ENCODE measurements at places on chromosomes 4 and X.

- no peak for DNase-seq
Observed at GRCh38 chrX:76454456-76454927, 27.0 kb downstream of the MAGEE1 start.

DNA sequence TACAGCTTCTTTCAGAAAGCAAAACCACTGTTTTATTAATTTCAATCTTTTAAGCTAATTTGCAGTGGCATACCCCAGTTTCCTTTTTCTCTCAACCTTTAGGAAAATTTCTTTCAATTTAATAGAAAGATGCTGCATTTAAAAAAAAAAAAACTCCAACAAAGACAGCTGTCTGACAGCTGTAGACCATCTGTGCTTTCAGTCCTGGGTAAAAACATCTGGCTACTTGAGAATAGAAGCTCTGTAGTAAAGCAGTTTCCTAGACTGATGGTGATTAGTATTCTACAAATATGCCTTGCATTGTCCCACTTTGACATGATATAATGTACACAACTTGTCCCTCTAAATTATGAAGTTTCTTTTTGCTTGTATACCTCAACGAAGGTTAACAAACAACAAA is 197.8 kb downstream of the EDA start:
- DNase-seq, result no peak

- DNase-seq, result no peak
Observed at GRCh38 chr4:121411151-121411744, 30.4 kb upstream of the QRFPR start.

DNA sequence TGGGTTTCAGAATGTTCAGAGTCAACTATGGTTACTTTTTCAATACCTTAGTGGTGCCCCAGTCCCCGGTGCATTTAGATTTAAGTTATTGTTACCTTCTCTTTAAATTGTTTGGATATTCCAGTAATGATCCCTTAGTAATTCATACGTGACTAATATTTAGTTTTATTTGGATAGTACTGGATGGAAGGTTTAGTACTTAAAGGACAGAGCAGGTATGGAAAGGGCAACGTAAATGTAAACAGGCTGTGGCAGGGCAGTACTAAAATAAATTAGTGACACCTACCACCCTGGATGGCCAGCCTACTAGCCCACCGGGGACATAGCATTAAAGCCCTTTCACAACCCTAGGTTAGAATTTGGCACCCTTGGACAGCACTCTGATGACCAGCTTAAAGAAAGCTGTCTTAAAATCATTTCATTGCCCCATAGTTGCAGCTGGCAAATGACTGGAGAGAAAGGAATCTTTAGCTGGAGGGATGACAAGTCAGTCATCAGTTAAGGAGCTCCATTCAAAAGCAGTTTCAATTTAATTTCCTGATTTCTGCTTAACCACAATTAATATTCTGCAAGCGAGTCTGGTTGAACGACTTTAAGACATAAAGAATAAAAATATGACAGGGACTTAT is 16.4 kb downstream of the PLP1 start:
- DNase-seq, result no peak

DNA sequence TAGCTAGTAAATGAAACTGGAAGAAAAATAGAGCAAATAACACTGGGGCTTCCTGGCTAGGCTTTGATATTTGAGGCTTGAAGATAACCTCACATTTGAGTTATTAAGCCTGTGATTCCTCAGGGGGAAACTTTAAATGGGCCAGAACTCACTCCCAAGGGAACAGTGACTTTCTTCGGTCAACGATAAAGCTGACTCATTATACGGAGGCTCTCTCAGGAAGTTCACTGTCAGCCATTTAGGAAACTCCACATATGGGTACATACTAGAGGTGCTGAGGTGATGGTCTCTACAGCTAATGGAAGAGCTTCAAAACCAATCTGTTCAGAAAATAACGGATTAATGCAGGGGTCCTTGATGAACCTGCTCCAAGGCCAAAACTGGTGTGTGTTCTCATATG is 120.8 kb downstream of the SH2D1A start:
- no peak for DNase-seq

DNA sequence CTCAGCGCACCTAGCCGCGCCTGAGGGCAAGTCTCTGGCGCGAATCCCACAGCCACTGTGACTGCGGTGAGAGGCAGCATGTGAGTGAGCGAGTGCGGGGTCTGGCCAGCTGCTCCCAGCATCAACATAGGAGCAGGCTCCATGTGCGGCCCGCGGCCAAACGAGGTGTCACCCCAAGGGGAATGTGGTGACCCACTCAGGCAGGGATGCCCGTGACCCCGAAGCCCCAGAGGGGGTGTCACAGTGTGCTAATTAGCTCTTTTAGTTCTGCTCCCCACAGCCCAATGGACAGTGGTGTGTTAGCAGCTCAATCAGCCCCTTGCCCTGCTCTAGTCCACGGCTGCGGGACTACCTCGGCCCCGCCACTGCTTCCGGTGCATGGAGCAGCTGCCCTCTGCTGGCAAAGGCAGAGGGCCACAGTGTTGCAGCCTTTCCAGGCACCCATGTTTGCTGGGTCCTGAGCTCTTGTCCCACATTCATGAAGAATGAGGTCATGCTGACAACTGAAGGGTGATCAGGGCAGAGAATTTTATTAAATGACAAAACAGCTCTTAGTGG is 61.4 kb downstream of the AGA start:
- DNase-seq, result no peak

GRCh38 chr4:60461551-60461950 is 738.6 kb upstream of the ADGRL3 start:
- no peak for DNase-seq

DNA sequence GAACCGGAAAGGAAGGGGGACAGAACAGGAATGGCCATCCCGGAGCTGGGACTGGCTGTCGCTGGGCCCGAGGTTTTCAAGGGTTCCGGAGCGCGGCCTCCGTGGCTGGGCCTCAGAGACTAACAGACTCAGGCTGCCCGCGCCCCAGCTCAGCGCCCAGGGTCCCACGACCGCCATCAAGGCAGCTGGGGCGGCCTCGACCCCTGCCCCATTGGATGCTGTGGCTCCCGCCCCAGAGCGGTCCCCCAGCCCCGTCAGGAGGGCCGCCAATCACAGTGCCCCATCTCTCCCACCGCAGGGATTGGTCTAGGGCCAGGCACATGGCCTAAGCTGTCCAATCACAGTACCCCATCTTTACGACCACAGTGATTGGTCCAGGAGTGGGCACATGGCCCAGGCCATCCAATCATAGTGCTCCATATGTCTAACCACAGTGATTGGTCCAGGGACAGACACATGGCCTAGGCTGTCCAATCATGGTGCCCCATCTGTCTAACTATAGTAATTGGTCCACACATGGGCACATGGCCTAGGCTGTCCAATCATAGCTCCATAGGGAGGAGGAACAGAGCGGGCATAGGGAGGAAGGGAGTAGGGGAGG is 105.3 kb upstream of the NKX1-1 start:
- no peak for DNase-seq

- DNase-seq, result no peak
Observed at GRCh38 chr4:120452001-120452400, 385.4 kb upstream of the MAD2L1 start.

DNA sequence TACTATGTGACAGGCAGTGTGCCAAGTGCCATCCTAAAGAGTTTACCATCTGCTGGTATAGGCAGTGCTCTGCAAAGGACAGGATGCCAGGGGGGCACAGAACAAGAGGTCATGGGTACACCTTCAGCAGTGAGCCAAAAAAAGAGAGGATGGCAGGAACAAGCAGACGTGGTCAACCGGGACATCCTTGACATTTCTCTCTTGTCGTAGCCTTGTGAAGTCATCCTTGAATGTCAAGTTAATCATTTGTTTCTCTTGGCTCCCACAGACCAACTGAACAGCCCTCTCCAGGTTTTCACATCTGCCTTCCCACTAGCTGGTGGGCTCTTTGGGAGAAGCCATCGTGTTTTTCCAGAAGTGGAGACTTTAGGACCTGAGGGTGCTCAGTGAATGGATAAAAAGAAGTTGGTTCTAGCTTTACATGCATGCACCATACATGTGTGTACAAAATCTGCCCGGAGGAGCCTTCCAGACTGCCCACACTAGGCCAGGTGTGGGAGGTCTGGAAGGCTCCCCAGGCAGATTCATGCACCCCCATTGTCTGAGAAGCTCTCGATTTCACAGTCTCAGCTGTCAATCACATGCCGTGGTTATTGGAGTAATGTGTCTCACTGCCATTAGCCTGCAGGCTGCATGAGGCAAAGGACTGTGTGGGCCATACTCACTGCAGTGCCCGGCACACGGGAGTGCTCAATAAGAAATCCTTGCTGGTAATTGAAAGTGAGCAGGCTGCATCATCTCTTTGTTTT is 16.4 kb downstream of the PNMA6F start:
- no peak for DNase-seq

DNA sequence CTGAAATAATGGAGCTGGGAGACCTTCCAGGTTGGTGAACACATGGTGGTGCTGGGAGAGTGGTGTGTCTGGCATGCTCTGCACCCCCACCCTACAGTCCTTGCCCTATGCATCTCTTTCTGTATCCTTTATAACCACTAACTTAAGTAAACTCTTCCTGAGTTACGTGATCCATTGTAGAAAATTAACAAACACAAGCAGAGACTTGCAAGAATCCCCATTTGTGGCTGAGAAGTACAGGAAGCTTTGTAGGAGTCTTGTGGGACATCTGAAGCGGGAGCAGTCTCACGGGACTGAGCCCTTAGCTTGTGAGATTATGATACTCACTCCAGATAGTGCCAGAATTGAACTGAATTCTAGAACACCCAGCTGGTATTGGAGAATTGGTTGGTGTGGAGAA is 14.3 kb upstream of the FAM13A start:
- DNase-seq, result no peak

- no peak for DNase-seq
Observed at GRCh38 chrX:74383611-74384010, 37.7 kb upstream of the SLC16A2 start.

GRCh38 chrX:108270739-108271396 is 167.4 kb downstream of the COL4A6 start:
- peak; percentile 27 for DNase-seq

DNA sequence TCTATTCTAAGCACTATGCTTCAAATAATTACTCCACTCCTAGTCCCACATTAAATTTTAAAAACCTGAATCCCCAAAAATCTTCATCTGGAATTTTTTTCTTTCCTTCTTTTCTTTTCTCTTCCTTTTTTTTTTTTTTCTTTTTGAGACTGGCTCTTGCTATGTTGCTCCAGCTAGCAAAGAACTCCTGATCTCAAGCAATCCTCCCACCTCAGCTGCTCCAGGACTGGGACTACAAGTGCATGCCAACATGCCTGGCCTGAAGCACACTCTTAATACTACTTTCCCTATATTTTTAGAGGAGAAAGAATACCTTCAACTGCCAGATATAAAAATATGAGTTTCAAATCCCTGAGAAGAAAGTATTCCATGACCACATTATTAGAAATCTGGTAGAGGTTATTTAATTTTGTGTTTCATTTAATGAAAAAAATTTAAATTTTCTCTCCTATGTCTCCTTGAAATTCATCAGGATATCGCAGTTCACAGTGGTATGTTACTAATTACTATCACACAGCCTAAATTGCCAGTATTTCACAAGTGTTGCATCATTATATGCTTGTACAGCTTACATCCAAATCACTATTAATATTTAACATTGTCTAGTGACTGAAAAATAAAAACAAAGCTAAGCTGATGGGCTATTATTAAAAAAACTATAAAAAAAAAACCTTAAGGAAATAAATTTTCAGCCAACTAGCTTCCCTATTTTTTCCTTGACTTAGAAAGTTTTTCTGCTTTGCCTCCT is 227.8 kb downstream of the NAF1 start:
- DNase-seq, result no peak

GRCh38 chrX:132022967-132023895 is at the start of gene STK26:
TSS of gene STK26 (plus strand) at chrX:132023302. CDS start at chrX:132023618, 316 bp downstream.
- no peak for DNase-seq

GRCh38 chr4:183658362-183659028 is 490 bp downstream of the RWDD4 start:
- no peak for DNase-seq

Data from NCI-H187 (cell line).